ENCODE measurements at places on chromosomes 1 and 21. TPM values are rescaled to one million over a fixed set of nuclear protein-coding genes. Genes with fewer than 3 reads are reported as not detected.

SPATA21 gene
- total RNA-seq, result not detected

CELA2B gene
- not detected for total RNA-seq

LDLRAD1 gene
- not detected for total RNA-seq

SPAG17 gene
- 4.9 TPM for total RNA-seq

PLEKHG5 gene
- 13.5 TPM for total RNA-seq

WDTC1 gene
- total RNA-seq, result 23.0 TPM

TMPRSS3 gene
- 0.09 TPM for total RNA-seq

PLPPR4 gene
- 27.3 TPM for total RNA-seq

PPFIA4 gene
- 47.6 TPM for total RNA-seq

KRTAP19-3 gene
- not detected for total RNA-seq

CEP350 gene
- 70.0 TPM for total RNA-seq

ADAR gene
- total RNA-seq, result 82.4 TPM

NEGR1 gene
- total RNA-seq, result 28.7 TPM

NES gene
- total RNA-seq, result 45.5 TPM

JTB gene
- total RNA-seq, result 29.2 TPM

NHLH1 gene
- 14.3 TPM for total RNA-seq
